ENCODE measurements at places on chromosomes 16 and 17. TPM values are rescaled to one million over a fixed set of nuclear protein-coding genes. Genes with fewer than 3 reads are reported as not detected.

KRTAP4-1 gene
- not detected for total RNA-seq

KRTAP17-1 gene
- not detected for total RNA-seq

PNPO gene
- 8.0 TPM for total RNA-seq

FBXW10 gene
- total RNA-seq, result 0.15 TPM

CDH8 gene
- total RNA-seq, result 31.4 TPM

EFCAB5 gene
- 0.09 TPM for total RNA-seq

OR3A3 gene
- total RNA-seq, result not detected

EVI2A gene
- total RNA-seq, result not detected

CLEC3A gene
- total RNA-seq, result not detected

KRT31 gene
- total RNA-seq, result not detected

MT3 gene
- not detected for total RNA-seq

MILR1 gene
- total RNA-seq, result not detected

RAB26 gene
- total RNA-seq, result 4.4 TPM

TMEM204 gene
- total RNA-seq, result not detected

NME2 gene
- 388 TPM for total RNA-seq

ARHGAP44 gene
- 10.6 TPM for total RNA-seq

CCL11 gene
- not detected for total RNA-seq

SMPD3 gene
- total RNA-seq, result 1.4 TPM

AKAP1 gene
- total RNA-seq, result 13.4 TPM

EMP2 gene
- 15.8 TPM for total RNA-seq

SMIM5 gene
- total RNA-seq, result not detected

BAIAP3 gene
- total RNA-seq, result 4.0 TPM

SLC2A4 gene
- 1.7 TPM for total RNA-seq

DNAH3 gene
- 0.92 TPM for total RNA-seq

TBC1D26 gene
- 4.4 TPM for total RNA-seq

RBBP6 gene
- total RNA-seq, result 81.0 TPM

NTN3 gene
- total RNA-seq, result 1.7 TPM

FNDC8 gene
- total RNA-seq, result not detected

VPS9D1 gene
- 4.7 TPM for total RNA-seq

WSCD1 gene
- 41.3 TPM for total RNA-seq

GPR139 gene
- not detected for total RNA-seq

CDYL2 gene
- total RNA-seq, result 4.8 TPM

PTGES3L gene
- total RNA-seq, result 7.7 TPM

OTOP3 gene
- not detected for total RNA-seq

KRT26 gene
- total RNA-seq, result not detected
